ENCODE measurements at places on chromosomes 3 and 15.

GRCh38 chr3:108093021-108093420, 2.2 kb upstream of the CD47 start:
- no peak for DNase-seq

GRCh38 chr3:21751886-21752285, 876 bp upstream of the ZNF385D start:
- DNase-seq: no peak

GRCh38 chr3:17802950-17803349, 60.5 kb upstream of the TBC1D5 start:
- no peak for DNase-seq

- DNase-seq: no peak
Observed at GRCh38 chr15:98714922-98715321, 66.6 kb downstream of the IGF1R start.

- no peak for DNase-seq
Observed at GRCh38 chr15:90033006-90033405, 31.9 kb downstream of the ZNF710 start.

- no peak for DNase-seq
Observed at GRCh38 chr3:127276396-127276795, 11.4 kb downstream of the PRR20G start.

DNA sequence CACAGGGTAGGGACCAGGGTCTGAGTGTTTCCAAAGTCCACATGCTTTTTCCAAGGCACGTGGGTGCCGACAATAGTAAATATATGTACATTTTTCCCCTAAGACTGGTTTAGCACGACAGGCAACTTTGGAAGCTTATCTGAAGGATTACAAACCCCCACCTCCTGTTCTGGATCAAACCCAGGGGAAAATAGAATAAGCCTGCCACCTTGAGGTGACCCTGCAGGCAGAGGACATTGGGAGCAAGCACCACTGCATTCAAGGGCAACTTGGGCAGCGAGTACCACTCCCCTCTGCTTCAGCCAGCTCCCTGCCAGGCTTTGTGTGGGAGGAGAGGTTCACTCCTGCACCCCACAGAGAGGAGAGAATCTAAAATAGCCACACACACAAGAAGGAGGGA, 44.8 kb downstream of the KBTBD12 start:
- no peak for DNase-seq

GRCh38 chr3:8822141-8822540, 52.7 kb upstream of the OXTR start:
- no peak for DNase-seq

DNA sequence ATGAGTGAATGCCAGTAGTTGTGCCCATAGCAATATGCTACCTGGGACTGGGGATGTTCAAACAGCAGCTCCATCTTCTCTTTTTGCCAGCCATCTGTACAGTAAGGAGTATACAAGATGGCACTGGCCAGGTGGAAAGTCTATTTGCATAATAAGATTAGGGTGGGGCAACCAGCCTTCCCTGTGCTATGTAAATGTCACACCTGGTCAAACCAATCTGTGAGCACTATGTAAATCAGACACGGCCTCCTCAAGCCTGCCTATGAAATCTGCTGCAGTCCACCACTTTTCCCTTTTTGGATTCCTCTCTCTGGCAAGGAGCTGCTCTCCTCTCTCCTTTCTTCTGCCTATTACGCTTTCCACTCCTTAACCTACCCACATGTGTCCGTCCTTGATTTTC, 53.0 kb downstream of the C3orf80 start:
- peak; percentile 3 for DNase-seq

DNA sequence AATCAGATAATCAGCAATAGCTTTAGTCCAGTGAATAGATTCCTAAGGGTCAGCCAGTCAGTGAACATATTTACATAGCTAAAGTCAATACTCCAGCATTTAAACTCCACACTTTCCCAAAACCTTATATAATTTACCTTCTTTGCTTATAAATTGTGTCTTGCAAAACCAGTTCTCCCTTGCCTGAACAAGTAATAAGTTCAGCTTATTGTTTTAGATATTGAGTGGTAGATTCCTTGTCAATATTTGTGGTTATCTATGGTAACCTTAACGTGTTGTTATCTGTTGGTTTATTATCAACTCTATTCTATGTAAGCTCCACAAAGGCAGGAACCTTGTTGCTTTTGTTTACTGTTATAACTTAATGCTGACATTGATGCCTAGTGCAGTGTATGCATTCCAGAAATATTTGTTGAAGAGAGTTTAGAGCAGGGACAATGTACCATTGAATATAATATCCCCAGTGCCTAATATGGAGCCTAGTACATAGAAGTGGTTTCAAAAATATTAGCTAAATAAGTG, 24.0 kb downstream of the PLSCR5 start:
- DNase-seq: no peak

DNA sequence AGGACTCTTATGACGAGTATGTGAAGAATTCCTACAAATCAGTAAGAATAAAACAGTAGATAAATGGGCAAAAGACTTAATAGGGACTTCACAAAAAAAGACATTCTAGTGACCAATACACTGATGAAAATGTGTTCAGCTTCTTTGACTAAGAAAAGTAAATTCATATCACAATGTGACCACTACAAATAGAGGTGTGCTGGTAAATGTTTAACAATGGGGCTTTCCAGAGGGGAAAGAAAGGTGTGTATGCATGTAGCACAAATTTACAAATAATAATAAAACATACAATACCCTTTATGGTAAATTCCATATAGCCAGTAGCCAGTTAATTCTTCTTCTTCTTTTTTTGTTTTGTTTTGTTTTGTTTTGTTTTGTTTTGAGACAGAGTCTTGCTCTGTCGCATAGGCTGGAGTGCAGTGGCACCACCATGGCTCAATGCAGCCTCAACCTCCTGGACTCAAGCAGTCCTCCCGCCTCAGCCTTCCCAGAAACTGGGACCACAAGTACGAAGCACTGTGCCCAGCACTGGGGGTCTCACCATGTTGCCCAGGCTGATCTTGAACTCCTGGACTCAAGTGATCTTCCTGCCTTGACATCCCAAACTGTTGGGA, 17.5 kb upstream of the NMD3 start:
- DNase-seq: no peak

DNA sequence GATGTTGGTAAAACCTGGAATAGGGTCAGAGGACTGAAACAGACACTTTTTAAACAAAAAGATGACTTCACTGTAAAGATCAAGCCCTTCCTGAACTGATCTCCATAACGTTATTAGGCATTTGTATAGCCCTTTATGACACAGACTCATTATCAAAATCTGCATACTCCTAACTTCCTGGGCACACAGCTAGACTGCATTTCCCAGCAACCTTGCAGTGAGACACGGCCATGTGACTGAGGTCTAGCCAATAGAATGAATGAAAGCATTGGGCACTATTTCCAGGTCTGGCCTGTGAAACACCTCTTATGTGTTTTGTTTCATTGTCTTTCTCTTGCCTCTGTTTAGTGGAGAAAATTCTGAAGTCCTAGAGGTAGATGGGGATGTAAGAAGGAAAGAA, 270.4 kb downstream of the NR1D2 start:
- DNase-seq: no peak

- DNase-seq: no peak
Observed at GRCh38 chr15:29849218-29849617, 26.9 kb upstream of the TJP1 start.

All from hippocampal formation (tissue), 2 donors.